Dermis microvascular lymphatic vessel endothelial cell (primary cell): ENCODE measurements at places on chromosomes 6 and 20.

- no peak for DNase-seq
These were observed 323.1 kb downstream of the CENPW start for GRCh38 chr6:126662966-126663365.

DNA sequence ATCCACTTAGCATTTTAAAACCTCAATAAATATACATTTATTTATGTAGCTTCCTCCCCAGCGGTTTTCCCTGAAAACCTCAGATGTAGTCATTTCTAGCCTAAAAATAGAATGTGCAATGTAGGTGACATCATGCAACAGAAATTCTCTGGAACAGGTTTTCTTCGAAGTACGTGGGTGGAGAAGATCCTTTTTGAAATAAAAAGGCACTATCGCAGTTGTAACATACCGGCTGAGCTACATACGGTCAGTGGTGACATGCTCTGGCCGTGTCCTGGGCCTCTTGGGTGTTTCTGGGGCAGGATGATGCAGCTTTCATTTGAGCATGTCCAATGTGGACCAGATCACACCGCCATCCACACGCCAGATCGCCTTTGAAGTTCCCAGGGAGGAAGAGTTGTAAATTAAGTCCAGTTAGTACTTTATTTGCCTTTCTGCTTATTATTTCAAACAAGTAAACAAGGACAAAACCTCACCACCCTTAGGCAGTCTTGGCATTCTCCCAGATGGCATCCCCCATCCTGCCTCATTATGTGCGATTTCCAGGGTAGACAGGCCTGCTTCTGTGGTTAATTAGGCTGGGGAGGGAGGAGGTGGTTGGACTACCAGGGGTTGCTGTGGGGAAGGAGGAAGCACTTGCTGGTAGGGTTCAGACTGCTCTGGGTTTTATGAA, 109.5 kb upstream of the CLDN20 start:
- DNase-seq, result no peak

DNA sequence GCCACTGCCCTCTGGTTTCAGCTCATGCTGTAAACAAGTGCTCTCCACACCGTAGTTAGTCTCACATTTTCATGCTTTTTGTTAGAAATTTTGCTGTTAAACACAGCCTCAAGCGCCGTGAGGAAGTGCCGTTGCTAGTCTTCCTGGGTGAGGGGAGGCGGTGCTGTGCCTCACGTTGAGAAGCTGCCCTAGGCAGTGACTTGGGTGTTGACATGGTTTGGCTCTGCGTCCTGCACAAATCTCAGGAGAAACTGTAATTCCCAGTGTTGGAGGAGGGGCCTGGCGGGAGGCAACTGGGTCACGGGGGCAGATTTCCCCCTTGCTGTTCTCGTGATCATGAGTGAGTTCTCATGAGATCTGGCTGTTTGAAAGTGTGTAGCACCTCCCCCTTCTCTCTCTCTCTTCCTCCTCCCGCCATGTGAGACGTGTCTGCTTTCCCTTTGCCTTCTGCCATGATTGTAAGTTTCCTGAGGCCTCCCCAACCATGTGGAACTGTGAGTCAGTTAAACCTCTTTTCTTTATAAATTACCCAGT, 95.8 kb downstream of the ERMARD start:
- DNase-seq, result no peak

DNA sequence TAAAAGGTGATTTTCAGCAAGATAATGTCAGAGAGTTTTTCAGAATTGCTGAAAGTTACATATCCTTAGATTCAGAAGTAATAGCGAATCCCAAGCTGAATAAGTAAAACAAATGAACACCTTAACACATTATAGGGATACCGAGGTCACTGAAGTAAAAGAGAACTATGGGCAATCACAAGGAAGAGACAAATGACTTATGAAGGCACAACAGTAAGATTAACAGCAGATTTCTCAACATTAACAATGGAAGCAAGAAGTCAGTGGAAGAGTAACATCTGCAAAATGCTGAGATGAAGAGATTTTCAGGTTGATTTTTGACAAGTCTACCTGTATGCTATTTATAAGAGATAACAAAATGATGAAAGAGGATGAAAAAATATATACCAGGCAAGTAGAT, 86.1 kb upstream of the EZR start:
- no peak for DNase-seq

DNA sequence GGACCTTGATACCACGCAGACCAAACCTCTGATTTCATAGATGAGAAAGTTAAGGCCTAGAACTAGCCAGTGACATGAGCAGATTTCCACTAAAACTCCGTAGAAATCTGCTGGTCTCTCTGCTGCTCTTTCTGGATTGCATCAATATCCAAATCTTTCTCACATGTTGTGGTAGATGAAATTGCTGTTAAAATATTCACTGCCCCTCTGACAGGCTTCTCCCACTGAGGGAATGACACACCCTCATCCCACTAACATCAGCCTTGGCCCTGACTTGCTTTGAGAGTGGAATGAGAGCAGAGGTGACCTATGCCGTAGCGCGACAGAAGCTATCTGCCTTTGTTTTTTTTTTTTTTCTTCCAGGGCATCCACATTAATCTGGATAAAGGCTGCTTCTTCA, 20.4 kb upstream of the EXOC2 start:
- no peak for DNase-seq

GRCh38 chr6:136069119-136069518, 181.0 kb downstream of the MTFR2 start:
- DNase-seq, result no peak

GRCh38 chr20:8292793-8293192, 160.7 kb downstream of the PLCB1 start:
- no peak for DNase-seq

DNA sequence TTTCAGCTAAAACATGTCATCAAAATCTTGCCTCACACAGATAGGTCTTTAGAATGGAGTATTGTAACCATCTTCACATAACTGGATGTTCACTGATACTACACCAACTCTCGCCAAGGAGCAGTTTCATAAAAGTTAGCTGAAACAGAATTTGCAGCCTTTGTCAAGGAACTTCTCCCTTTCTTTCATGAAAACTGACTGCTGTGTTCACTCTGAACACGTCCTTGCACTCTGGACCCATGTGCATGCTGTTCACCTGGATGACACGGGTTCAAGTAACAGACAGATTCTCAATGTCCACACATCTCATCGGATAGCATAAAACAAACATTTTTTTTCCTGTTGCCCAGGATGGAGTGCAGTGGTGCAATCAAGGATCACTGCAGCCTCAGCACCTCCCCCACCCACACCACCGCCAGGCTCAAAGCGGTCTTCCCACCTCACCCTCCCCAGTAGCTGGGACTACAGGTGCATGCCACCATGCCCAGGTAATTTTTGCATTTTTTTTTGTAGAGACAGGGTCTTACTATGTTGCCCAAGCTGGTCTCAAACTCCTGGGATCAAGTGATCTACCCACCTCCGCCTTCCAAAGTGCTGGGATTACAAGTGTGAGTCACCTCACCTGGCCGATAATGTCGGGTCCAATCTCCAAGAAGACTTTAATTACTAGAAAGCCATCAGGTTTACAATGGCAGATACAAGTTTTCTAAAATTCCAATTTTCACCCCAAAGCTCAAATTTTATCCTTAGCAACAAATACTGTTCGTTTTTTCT, 9.4 kb downstream of the DIDO1 start:
- no peak for DNase-seq

DNA sequence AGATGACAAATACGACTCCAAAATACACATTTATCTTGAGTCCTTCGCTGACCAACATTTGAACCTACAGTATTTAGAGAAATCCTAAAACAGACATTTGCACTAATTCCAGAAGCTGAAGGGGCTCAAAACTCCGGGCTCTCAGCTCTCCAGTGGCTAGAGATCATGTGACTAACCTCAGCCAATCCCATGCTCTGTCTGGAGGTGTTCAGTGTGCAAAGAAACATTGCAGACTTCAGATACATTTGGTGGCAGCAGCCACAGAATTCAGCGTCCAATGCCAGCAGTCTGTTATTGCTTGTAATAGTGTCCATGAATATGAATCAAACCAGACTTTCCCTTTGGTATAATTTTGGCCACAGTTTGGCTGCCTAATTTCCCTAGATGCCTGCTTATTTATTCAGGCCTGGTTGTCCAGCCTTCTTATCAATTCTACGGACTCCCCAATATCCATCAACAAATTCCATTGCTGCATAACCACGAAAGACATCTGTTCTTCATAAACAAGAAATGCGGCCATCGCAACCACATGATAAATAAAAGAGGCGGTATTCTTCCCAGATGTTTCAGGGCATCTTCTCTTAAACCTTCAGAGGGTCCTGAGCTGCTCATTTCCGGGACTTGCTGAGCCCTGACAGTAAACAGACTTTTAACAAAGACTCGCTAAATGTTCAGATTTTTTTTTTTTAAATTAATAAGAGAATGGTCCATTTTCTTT, 14.5 kb upstream of the CYP24A1 start:
- no peak for DNase-seq

GRCh38 chr6:167580619-167580911, 246.1 kb upstream of the AFDN start:
- no peak for DNase-seq

- DNase-seq, result no peak
These were observed 329 bp upstream of the ZKSCAN3 start for GRCh38 chr6:28349344-28349891.

DNA sequence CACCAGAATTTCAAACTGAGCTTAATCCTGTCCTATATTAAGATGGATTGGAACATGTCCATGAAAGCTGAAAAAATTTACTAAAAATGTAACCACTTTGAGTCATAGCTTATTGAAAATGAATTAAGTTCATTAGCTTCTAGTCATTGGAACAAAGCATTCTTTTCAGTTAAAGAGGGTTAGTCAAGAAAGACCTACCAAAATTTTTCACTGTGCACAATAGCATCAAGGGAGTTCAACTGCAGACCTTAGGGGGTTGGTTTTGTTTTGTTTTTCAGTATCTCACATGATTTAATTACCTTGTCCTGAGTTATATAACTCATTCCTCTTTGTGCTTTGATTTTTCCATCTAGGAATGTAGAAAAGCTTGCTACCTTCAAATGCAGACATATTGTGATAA, 2.8 kb downstream of the SLC2A12 start:
- DNase-seq, result no peak

- no peak for DNase-seq
These were observed 284.6 kb upstream of the FOXQ1 start for GRCh38 chr6:1027109-1027794.

GRCh38 chr6:11215773-11216172, 16.7 kb downstream of the NEDD9 start:
- no peak for DNase-seq

DNA sequence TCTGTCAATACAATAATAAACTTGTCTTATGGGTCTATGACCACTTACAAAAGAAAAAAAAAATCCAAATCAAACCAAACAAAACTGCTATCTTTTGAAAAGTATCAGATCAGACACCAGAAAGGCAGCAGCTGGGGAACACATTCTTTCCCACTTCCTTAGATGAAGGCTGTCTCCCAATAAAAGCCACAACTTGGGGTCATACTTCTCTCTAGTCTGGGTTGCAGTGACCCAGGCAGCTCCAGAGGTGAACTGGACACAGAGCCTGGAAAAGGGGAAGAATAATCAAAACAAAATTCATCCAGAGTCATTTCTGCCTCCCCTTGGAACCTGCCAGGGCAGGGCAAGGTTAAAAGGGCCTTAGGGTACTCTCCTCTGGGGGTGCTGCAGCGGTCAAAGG, 19.1 kb downstream of the ATXN1 start:
- no peak for DNase-seq

- no peak for DNase-seq
These were observed 33.8 kb upstream of the PLCB4 start for GRCh38 chr20:9035126-9035525.

GRCh38 chr6:129801909-129802308, 59.2 kb downstream of the TMEM244 start:
- DNase-seq, result no peak

GRCh38 chr6:25016014-25016720, 80.4 kb upstream of the RIPOR2 start:
- DNase-seq, result no peak

DNA sequence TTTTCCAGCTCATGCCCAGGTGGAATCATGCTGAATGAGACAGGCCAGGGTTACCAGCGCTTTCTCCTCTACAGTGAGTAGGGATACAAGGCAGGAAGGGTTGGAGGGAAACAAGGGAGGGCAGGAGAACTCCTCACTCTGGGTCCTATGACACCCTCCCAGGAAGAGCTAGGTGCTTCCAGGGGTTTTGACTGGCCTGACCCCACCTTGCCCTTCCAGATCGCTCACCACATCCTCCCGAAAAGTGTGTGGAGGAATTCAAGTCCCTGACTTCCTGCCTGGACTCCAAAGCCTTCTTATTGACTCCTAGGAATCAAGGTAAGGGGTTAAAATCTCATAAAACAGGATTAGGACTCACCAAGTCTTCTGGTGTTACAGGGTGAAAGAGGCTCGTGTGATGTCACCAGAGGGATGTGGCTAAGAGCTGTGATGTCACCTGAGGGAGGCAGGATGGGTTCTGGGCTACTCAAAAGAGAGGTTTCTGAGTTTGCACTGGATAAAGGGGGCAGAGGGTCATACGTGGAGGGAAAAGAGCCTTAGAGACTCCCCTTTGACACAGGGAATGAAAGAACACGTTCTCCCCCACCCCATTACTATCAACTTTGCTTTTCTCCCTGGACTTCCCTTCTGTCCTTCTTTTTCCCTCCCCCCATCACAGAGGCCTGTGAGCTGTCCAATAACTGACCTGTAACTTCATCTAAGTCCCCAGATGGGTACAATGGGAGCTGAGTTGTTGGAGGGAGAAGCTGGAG, 1.9 kb downstream of the APOM start:
- DNase-seq, result no peak

DNA sequence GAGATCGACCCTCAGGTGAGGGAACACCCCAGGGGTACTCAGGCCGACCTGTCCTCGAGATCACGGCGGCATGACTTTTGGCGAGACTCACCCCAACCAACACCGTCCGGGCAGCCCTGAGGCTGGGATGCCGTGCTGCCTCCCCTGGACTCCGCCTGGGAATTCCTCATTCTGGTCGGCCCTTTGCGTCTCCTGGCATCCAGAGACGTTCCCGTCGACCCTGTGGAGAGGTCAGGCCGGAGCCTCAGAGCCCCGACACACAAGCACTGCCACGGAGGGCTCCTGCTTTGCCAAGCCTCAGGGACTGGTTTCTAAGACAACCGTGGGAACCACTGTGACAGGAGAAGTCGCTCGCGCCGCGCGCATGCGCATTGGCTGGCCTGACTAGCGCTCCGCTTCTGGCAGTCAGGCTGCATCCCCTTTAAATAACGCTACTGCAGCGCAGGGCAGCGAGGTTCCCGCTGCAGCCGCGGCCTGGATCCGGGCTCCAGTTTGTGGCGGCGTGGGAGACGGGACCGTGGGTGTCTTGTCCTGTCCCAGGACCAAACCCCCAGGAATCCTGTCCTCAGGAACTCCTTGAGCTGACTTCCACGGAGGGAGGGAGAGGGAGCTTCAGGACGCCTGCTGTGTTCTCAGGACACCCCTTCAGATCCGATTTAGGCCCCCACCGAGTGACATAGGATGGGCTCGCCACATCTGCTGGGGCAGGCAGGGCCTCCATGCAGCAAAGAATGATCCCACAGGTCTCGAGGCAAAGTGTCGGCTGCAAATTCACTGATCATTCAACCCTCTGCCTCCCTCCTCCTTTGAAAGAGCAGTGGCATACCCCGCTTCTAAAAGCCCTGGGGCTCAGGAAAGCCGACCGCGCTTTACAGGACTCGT, 163.2 kb upstream of the ZNF337 start:
- DNase-seq, result peak; percentile 46

- no peak for DNase-seq
These were observed 136.9 kb downstream of the FOXO3 start for GRCh38 chr6:108697561-108698161.
